ENCODE measurements at places on chromosomes 12 and 14.

- DNase-seq, result no peak
Measured at GRCh38 chr14:77603654-77604255, 12.7 kb downstream of the SPTLC2 start.

DNA sequence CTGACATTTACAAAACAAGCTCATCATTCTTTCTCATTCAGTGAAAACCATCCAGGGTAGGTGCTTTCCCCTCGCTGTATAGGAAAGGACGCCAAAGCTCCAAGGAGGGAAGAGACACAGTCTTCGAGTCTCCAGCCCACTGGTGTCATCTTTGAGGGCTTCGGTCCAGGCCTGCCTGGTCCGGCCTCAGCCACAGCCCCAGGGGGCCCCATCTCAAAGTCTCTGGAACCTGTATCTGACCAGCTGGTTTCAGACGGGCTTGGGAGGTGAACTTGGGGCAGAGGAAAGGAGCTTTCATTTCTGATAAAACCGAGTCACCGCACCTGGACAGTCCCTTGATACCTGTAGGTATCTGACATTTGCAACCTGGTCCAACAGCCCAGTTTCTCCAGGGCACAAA is 229.5 kb upstream of the RTL1 start:
- DNase-seq, result no peak

GRCh38 chr14:75301666-75302325 is 23.2 kb downstream of the FOS start:
- DNase-seq, result no peak

DNA sequence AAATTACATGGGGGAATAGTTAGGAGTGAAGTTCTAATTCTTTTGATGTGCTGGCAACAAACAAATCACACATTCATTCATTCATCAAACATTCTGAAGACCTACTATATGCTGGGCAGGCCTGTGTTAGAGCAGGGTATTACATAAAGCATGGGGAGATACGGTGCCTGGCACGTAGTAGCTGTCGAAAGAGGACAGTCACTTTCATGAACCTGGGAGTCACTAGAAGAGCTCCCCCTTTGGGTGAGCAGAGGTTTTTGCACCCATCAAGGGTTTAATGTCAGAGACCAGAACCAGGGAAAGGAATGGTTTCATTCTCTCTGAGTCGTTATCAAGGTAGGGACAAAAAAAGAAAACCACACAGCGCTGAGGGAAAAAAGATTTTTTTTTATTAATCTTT is 10.0 kb downstream of the LHX5 start:
- no peak for DNase-seq

DNA sequence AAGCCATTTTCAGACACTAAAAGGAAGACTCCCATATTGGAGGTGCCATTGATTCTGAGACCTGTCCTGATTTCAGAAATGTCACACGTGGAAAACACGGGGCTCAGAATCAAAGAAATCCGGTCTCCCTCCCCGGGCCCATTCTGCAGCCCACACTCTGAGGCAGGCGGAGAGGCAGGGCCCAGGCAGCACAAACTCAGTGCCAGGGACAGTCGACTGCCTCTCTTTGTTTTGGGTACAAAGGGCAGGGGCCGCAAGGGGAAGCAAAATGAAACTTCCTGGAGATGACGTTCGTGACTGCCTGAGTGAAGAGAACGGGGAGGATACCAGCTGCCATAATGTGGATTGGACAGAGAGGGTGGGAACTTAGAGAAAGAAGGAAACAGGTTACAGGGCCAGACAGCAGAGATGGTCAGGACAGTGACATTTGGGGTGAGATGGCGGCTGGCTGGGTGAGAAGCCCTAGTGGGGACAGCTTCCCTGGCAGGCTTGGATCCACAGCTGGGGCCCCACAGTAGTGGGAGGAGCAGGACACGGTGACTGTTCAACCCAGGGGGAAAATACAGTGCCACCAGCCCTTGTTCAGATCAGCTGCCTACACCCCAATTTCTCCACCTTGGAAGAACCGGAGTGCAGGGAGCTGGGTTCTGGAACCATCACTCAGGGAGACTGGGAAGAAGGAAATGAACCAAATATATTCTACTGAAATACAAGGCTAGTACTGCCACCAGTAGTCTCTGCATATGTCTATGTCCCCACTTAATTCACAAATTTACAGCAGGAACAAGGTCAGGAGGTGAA is 8.1 kb downstream of the GAPDH start:
- DNase-seq, result no peak

- DNase-seq, result no peak
Measured at GRCh38 chr12:102029141-102029540, 32.6 kb downstream of the WASHC3 start.

DNA sequence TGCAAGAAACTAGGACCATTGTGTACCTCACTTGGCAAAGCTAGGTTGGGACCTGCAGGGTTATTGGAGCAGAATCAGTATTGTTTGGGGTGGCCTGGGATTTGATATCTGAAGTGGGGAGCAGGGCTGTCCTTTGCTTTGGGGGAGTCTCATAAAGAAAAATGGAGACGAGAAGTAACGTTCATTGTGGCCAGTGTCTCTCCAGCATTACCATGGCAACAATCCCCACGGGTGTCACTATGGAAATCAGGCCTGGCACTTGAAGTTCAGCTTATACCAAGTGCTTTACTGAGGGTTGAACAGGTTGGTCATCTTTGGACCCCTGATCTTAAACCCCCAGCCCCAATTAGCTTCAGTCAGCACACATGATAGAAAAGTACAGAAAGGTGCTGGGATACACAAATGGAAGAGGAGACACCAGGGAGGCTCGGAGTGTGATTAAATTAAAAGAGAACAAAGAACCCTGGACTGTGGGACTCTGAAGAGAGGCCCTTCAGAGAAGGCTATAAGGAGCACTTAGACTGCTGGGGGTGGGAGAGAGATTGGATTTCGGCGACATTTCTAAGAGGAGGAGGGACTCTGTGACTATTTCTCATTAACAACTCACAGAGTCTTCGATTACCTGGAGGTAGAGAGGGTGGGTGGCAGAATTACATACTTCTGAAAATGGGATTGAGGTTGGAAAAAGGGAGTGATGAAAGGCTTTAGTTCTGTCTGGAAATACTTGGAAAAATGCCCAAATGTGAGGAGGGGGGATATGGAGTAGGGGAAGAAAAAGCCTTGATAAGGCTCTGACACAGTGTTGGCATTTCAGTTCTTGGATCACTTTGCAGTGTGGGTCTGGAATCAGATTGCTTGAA is 3.7 kb downstream of the KIF5A start:
- DNase-seq, result no peak

DNA sequence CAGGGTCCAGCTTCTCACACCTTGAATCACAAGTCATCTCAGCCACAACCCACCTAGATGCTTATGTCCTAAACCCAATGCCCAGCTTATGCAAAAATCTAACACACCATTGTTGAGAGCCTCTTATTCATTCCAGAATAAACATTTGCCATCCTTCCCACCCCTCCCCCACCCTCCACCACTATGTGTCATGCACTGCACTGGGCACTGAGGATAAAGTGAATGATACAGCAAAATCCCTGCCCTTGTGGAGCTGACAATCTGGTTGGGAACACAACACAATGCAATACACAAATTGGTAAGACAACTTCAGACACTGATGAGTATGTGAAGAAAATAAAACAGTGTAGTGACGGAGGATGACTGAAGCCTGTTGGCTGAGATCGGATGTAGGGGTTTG is 1.4 kb upstream of the GLTP start:
- no peak for DNase-seq

GRCh38 chr12:103640410-103640809 is 53.3 kb downstream of the STAB2 start:
- no peak for DNase-seq

DNA sequence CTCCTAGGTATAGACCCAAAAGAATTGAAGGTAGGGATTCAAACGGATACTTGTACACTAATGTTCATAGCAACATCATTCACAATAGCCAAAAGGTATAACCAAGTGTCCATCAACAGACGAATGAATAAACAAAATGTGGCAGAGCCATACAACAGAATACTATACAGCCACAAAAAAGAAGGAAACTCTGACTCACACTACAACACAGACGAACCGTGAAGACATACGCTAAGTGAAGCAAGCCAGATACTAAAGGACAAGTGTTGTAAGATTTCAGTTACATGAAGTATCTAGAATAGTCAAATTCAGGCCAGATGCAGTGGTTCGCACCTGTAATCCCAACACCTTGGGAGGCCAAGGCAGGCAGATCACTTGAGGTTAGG is 19.1 kb downstream of the CAMKK2 start:
- DNase-seq, result no peak

- DNase-seq, result no peak
Measured at GRCh38 chr12:68865399-68866164, 57.6 kb downstream of the MDM2 start.

DNA sequence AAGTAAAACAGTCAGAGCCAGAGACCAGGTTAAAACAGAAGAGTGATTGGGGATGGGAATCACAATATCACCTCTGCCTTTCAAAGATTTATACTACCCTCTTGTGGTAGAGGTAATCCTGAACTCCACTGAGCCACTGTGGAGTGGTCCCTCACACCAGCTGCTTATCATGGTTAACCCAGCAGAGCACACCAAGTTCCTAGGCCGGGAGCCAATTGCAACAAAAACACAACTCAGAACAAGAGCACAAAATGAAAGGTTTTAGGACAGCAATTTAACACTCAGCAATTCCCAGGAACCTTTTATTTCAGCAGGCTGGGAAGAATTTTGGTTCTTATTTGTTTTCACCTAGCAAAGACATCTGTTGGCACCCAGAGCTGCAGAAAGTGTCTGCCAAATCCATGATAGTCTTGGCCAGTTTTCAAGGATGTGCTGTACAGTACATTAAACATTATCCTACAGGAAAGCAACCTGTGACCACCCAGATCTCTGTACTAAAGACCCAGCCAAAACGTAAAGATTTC is 220.5 kb upstream of the ATXN7L3B start:
- DNase-seq, result no peak

- no peak for DNase-seq
Measured at GRCh38 chr14:77265561-77266335, 5.3 kb downstream of the NGB start.

- DNase-seq, result no peak
Measured at GRCh38 chr12:45357539-45358417, 141.9 kb downstream of the ANO6 start.

DNA sequence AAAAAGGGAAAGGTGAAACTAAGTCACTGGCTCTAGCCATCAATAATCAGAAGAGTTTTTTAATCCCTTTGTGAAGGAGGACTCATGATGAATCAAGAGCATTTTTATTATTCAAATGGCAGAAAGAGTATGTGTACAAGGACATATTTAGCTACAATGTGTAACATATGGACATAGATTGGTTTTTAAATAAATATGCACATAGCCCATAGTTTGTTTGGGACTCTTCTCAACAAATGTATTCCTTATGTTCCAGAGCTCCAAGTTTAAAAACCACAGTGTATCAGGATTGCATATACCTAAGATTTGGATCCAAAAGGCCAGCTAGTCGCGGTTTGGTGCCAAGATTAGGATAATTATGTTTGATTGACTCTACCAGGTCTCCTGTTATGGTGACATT is 104.2 kb downstream of the C12orf50 start:
- no peak for DNase-seq

- no peak for DNase-seq
Measured at GRCh38 chr14:69323999-69324282, 64.0 kb downstream of the GALNT16 start.

DNA sequence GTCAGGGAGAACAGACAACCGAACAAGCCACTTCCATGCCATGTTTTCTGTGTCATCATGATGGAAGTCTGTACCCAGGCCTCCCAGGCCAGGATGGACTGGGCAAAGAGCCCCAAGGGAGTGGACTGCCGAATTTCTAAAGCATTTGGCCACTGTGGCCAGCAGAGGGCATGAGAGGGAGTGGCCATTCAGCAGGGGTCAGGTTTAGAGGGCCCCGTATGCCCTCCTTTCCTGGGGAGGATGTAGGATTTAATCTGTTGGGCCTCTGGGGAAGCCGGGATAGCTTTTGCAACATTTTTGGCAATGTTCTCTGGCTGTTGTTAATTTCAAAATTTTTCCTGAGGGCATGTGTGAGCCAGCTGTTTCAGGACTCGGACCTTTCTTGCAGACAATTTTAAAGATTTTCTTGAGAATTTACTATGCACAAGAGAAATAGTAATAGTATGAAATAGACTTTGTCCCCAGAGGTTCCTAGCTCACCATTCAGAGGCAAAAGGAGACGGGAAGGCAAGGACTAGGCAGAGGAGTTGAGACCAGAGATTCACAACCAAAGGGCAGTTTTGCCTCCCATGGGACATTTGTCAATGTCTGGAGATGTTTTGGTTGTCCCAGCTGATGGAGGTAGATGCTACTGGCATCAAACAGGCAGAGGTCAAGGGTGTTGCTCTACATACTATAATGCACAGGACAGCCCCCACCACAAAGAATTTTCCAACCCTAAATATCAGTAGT is 18.0 kb downstream of the ACACB start:
- no peak for DNase-seq

GRCh38 chr12:5376591-5377207 is 55.2 kb upstream of the NTF3 start:
- DNase-seq, result no peak

GRCh38 chr12:85509857-85510256 is 229.8 kb downstream of the ALX1 start:
- DNase-seq, result no peak

DNA sequence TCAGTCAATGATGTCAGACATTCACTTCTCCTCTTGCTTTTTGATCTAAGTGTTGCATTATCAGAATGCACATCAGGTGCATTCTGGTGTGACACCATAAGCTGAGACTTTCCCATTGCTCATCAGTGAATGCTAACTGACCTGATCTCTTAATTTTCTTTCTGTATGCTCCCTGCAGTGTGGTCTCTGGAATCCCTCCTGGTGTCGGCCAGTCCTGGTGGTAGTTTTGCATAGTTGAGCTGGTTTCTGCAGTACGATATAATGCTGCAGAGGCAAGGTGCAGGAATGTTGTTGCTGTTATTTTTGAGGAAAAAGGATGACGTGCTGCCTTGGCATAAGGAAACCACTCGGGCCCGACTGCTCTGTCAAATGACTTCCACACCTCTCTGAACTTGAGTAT is 11.0 kb upstream of the SRP54 start:
- DNase-seq, result no peak

- no peak for DNase-seq
Measured at GRCh38 chr14:91829511-91829910, 37.8 kb downstream of the TC2N start.

- DNase-seq, result peak; percentile 62
Measured at GRCh38 chr14:21071225-21072030, 1.3 kb downstream of the ARHGEF40 start.

- DNase-seq, result peak; percentile 83
Measured at GRCh38 chr12:8065991-8066594, at the start of gene C3AR1. Gene C3AR1, minus strand, starts transcription at chr12:8066359. Its CDS starts 6,174 bp downstream, at chr12:8060185.

- DNase-seq, result no peak
Measured at GRCh38 chr12:1529862-1530591, 64.4 kb downstream of the FBXL14 start.

- no peak for DNase-seq
Measured at GRCh38 chr12:53754633-53755264, 3.0 kb upstream of the CISTR start.

GRCh38 chr12:40446385-40446784 is 221.6 kb downstream of the LRRK2 start:
- no peak for DNase-seq

DNA sequence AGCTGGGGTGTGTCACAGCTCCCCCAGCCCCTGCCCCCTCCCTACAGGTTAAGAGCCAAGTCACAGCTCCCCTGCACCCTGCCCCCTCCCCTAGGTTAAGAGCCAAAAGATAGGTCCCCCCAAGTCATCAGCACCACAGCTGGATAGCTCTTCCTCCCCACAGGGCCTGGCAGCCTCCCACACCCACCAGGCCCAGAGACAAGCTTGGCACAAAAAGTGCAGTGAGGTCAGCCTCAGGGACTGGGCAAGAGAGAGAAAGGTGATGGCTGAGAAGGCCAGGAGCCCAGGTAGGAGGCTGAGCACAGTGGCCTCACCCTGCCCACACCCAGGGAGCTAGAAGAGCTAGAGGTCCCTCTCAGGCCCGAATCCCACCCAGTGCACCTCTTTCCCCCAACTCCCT is 8.7 kb downstream of the ITGA7 start:
- DNase-seq, result no peak

All from CD4-positive, alpha-beta T cell treated with Interleukin-17A for 1 hour (primary cell).